Heart left ventricle (tissue), 16 donors: ENCODE measurements at places on chromosomes 12 and 14. TPM values are rescaled to one million over a fixed set of nuclear protein-coding genes. Genes with fewer than 3 reads are reported as not detected.
A peak's percentile ranks its signal among the peaks of the same experiment; 100 is the strongest.

The IL31 gene
- not detected for total RNA-seq

The HCAR2 gene
- total RNA-seq, result not detected

The TCL1B gene
- total RNA-seq, result not detected

The WNT1 gene
- total RNA-seq, result 0.29 TPM

The CLMN gene
- 6.7 TPM for total RNA-seq

The NEMP1 gene
- 3.7 TPM for total RNA-seq

The LUM gene
- 215 TPM for total RNA-seq

The TMEM63C gene
- 3.2 TPM for total RNA-seq

The MEG3 gene
- 19.8 TPM for total RNA-seq

The AQP5 gene
- not detected for total RNA-seq

The SCNN1A gene
- 3.9 TPM for total RNA-seq

The NFKBIA gene
- total RNA-seq, result 44.8 TPM

The NPFF gene
- total RNA-seq, result not detected

The RHOJ gene
- total RNA-seq, result 6.5 TPM

The SLC39A5 gene
- not detected for total RNA-seq

The TPPP2 gene
- 1.8 TPM for total RNA-seq

The PTHLH gene
- total RNA-seq, result 1.1 TPM

The ZNF385A gene
- total RNA-seq, result 10.3 TPM

The RPS29 gene
- total RNA-seq, result 4,598 TPM

The ALG10 gene
- 5.5 TPM for total RNA-seq

DNA sequence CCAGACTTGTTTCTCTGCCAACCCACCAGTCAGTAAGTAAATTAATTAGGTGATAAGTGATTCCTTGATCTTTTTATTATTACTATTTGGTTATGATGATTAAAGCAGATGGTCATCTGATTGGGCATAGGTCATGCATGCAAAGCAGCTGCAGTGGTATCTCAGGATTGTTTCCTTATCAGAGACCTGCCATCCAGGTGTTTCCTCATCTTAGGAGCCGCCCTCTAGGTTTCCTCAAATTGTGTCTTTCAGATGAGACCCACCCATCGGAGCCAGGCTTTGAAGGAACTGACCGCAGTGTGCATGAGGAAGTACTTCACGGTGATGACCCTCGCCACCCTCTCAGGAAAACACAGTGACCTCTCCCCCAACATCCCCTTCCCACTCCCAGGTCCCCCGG, 63.3 kb downstream of the ZFP36L1 start:
- DNase-seq, result peak; percentile 63

DNA sequence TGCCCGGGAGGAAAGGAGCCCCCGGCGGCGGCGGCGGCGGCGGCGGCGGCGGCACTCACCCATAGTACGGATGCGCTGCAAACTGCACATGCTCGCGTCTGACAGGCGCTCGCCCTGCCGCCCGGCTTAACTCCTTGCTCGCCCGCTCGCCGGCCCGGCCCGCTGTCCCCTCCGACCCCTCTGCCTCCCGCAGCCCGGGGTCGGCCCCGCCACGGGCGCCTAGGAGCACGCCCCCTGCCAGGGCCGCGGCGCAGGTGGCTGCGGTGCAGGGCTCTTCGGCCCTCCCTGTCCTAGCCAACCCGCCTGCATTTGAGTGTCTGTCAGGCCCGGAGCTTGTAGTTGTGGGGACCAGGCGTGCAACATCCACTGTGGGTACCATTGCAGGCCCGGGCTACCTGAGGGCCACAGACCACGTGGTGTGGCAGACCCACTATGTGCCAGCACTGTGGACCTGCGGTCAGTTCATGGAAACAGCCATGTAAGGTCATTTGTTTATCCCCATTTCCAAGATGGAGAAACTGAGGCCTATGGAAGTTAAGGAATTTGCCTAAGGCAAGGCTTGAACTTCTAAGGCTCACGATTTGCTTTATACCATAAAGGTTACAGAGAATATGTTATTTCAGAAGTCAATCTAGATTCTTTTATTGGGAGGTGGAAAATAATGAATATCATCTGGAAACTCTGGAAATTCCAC, 17.6 kb upstream of the PLEKHH1 start:
- no peak for DNase-seq

DNA sequence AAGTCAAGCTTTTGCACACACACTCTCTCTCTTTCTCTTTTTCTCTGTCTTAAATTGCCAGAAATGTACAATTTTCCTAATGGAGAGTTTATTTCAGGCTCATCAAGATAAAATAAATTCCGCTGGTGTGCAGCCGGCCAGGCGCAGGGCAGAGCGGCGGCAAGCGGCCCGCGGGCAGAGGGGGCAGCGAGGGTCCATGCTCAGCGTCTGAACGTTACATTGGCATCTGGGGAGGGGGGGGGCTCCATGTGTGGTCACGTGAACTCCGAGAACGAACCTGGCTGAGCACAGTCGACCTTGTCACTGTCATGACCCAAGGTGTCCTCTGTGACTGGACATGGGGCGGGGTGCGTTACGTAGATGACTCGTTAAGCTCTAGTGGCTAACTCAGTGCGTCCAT, 23.8 kb upstream of the FZD10 start:
- DNase-seq, result no peak

- DNase-seq, result peak; percentile 33
Observed at GRCh38 chr14:101235335-101236103, 325.8 kb upstream of the DIO3 start.

GRCh38 chr12:15702276-15702675, 86.9 kb downstream of the EPS8 start:
- no peak for DNase-seq

DNA sequence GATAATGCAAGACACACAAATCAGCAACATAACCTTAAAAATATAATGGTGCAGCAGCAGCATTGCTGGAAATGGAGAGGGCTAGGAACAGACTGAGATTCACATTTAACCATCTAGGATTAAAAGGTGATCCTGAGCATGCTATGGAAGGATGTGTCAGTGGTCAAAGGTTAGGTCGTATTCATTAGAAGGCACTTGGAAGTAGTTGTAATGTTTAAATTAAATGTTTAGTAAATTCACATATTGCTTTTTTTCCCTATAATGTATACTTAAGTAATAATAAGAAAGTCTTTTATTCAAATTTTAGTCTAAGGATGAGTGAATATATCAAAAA, 368.6 kb upstream of the PDE3A start:
- DNase-seq, result no peak

DNA sequence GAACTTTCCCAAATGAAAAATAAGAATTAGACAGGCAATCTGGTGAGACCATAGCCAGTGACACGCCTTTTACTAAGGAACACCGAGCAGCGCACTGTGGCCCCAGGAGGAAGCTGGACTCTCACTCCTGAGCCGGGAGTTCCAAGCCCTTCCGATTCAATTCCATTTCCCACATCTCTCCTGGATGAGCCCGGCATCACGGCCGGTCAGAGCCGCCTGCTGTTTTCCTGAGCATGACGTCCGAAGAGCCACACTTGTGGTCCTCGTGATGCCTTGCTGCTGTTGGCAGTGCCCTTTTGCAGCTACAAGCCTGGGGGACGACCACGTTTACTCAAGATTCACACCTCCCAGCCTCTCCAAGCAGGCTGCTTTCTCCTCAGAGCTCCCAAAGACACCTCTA, 40.8 kb downstream of the FBXL14 start:
- DNase-seq, result no peak

DNA sequence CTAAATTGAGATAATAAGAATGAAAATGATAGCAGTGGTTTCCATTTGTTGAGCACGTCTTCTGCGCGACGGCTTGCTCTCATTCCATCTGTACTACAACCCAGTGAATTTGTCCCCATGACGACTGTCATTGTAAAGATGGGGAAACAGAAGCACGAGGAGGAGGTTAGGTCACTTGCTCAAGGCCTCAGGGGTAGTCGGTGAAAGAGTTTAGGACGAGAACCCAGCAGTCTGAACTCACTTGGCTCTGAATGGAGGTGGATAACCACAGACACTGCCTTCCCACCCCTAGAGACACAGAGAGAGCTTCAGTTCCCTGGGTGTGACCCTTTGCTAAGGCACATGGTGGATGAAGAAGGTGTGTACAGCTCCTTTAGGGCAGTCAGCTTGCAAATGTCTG, 30.9 kb upstream of the PLEKHG3 start:
- DNase-seq, result no peak

DNA sequence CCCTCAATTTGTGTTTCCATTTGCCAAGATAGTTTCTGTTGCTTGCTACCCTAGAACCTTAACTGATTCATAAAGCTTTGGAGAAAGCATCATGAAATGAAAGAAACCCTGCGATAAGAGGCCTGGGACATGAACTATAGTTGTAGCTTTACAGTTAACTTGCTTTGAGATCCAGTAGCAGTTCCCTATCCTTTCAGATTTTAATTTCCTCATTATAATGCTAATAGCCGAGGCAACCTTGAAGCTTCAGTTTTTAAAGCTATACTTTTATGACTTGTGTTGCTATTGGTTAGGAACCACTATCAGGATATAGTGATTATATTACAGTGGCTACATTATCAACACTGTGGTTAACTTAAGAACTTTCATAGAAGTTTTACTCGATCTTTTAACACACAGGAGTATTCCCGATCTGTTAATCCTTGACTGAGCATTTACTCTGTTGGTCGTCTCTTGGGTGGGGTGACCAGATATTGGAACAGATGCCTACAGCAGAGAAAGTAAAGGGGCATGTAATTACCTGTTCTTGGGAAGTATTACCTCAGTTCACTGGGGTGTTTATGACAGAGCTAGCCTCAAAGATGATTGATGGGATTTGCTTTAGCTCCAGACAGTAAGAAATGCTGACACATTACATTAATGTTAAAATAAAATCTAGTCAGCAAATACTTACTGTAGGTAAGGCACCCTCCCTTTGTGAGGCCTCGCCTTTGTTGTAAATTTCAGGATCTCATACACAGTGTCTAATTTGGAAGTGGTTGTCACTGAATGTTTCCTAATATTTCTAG, 86.2 kb upstream of the CSRP2 start:
- no peak for DNase-seq

GRCh38 chr14:99937475-99938244, 127.6 kb upstream of the EVL start:
- no peak for DNase-seq

- no peak for DNase-seq
Observed at GRCh38 chr12:24664161-24664880, 284.6 kb downstream of the BCAT1 start.

- DNase-seq, result no peak
Observed at GRCh38 chr12:69068448-69068847, 135.5 kb upstream of the CPM start.

GRCh38 chr14:73610687-73611086, 1.6 kb upstream of the ACOT6 start:
- no peak for DNase-seq

GRCh38 chr14:73248108-73248868, 11.0 kb downstream of the PAPLN start:
- DNase-seq, result no peak

- DNase-seq, result no peak
Observed at GRCh38 chr12:87687362-87687761, 341.8 kb downstream of the C12orf50 start.

GRCh38 chr12:101491329-101491728, 16.2 kb downstream of the SPIC start:
- no peak for DNase-seq

DNA sequence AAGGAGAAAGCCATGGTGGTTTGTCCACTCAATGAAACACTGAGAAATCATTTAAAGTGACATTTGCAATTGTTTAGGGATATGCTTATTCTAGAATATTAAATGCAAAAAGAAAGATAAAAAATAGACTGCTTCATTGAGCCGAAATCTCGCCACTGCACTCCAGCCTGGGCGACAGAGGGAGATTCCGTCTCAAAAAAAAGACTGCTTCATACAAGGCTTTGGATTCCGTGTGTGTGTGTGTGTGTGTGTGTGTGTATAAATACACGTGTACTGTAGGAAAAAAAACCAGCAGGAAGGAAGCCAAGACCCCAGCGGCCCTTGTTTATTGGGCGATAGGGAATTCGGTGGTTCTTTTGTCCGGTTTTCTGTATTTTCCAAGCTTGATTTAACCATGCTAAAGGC, 3.2 kb upstream of the ZNF839 start:
- DNase-seq, result no peak

DNA sequence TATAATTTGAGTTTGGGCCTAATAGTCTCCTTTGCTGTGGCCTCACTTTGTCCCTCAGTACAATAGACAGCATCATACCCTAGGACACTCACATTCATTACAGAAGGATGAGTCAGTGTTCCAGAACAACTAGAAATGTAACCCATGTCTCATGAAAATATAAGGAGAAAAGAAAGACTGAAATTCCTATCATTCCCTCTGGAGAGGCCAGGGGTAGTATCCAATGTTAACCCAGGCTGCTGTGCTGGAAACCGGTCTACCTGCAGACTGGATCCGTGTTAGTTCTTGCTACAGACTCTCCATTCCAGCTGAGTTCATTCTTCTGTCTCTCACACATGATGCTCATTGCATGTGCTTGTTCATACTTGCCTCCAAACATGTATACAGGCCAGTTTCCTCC, 75.8 kb upstream of the HOXC13 start:
- no peak for DNase-seq

DNA sequence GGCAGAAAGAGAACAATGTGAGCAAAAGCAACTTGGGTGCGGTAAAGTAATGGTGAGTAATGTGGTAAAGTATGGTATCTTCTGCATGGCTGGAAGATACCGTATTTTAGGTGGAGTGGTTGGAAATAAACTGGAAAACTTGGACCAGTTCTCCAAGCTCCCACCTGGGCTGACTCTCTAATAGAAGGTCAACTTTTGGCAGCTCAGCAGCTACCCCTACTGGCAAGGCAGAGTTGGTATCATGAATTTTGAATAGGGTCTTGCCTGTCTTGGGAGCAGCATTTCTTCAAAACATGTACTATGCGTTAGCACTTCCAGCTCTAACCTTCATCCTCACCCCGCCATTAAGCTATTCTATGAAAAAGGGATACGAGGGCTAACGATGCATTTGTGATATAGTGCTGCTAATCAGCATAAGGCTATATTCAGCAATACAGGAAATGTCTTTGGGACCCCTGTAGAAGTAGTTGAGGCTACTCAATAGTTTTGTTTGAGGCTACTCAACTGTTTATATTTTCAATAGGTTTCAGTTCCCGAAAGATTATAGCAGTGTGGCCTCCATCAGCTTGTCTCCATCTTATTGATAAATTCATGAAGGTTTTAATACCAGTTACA, 276.3 kb upstream of the FAR2 start:
- peak; percentile 43 for DNase-seq

GRCh38 chr14:67432050-67432564, 20.1 kb upstream of the PLEK2 start:
- DNase-seq, result no peak

GRCh38 chr14:21528381-21529348, 2.5 kb upstream of the SALL2 start:
- no peak for DNase-seq

DNA sequence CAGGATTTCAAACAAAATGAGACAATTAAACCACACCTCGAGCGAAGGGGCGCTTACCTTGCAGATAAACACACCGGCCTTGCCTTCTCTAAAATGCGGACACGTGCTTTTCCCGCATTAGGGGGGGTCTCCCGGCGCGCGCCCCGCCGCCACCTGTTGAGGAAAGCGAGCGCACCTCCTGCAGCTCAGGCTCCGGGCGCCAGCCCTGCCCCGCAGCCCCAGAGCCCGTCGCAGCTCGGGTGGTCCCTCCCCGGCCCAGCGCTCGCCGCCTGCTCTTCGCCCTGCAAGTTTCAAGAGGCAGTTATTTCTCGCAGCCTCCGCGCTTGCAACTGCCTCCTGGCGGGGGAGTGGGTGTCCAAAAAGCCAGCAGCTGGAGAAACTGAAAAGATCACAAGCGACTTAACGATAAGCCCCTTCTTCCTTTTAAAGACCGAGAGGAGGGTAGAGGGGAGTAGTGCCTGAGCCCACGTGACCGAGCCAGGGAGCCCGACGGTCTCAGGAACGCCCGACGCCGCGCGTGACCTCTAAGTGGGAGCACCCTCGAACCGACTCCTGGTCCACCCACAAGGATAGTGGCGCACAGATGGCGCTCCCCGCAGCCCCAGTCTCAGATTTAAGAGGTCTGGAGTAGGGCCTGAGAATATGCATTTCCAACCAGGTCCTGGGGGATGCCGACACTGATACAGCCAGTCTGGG, at the start of gene ESR2:
ESR2 (minus strand) TSS at position 396 of the 696 bp plus-strand sequence. CDS start 11,386 bp downstream, outside the sequence.
- peak; percentile 33 for DNase-seq
